ENCODE measurements at places on chromosomes 16 and 17. TPM values are rescaled to one million over a fixed set of nuclear protein-coding genes. Genes with fewer than 3 reads are reported as not detected.
A peak's percentile ranks its signal among the peaks of the same experiment; 100 is the strongest.

Gene SEC14L5
- not detected for polyA plus RNA-seq

Gene PIPOX
- polyA plus RNA-seq = 0.40 TPM

Gene MT1H
- not detected for polyA plus RNA-seq

Gene SBK1
- polyA plus RNA-seq = not detected

DNA sequence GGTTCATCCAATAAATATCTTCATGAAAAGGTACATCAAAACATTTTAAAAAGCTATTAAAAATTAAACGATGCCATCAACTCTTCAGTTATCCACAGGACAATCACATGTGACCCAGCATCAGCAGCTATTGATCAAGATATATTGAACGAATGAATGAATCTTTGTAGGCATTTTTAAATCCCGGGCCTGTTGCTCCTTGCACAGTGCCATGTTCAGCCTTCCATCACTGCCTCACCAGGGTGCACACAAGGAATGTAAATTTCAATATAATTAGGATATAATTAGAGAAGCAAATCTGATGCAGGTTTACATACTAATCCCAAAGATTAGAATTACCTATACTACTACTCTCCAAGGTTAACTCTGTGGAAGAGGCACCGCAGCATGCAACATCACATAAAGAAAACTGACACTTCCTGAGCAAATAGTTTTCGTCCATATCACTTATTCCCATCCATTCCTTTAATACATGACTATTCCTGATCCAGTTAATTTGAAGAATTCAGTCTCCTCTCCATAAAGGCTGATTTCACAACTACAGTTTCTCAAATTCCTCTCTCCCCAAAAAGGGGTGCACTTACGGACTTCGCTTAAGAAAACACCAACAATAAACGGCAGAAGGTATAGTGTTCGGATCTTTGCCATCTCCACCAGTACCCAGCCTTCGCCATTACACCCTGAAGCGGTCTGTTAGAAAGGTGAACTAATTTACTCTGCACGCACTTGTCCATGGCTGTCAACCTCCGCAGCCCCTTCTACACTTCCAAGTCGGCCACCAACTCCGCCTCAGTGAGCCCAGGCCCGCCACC lies 938 bp downstream of the NCOR1 start:
- no peak for DNase-seq

DNA sequence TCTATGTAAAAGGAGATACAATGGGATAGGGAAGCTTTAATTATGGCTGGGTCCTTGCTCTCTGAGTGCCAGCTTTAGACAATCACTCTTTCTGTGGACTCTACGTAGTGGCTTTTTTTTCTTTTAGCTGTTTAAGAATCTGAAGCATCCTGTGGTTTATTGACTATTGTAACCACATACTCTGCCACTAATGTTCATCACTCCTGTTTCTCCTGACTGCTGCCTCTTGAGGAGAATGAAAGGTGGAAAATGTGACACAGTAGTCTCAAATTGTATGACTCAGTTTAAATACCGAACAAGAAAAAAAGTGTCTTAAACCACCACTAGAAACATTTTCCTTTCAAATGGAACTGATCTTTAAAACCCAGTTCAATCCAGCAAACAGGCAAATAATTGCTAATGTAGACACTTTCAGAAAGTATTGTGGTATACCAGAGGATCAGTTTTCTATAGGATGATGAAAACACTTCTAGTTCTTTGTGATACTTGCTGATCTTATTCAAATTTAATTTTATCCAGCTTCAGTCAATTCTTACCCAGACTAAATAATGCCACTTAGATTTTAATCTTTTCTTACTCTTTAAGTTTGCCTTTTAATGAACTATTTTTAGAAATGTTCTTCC lies 302.7 kb upstream of the PMFBP1 start:
- DNase-seq = peak; percentile 61

DNA sequence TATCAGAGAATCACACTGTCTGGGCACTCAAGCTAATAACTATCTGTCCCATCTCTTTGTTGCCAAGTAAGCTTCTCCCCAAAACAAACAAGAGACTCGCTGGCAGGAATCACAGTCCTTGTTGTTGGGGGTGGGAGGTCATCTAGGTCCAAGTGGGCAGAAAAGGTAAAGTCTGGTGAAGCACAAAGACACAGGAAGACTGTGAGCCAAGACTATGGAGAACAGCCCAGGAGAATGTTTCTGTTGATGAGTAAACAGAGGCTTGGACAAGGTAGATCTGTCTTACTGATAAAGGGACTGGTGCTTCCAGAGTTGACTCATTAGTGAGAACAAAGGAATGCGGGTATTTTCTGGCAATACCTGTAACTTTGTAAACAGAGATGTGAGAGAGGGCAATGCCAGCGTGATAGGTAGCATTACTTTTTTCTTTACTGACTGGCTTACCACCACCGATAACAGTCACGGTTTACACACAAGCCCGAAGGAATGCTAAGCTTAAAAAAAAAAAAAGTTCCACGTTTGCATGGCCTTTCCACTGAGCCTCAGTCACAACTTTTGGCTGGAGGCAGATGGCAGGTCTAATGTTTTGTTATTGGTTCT lies 11.5 kb upstream of the MMD start:
- DNase-seq = no peak

- DNase-seq = no peak
These were observed 5.7 kb upstream of the SNAI3 start for GRCh38 chr16:88691924-88692560.

DNA sequence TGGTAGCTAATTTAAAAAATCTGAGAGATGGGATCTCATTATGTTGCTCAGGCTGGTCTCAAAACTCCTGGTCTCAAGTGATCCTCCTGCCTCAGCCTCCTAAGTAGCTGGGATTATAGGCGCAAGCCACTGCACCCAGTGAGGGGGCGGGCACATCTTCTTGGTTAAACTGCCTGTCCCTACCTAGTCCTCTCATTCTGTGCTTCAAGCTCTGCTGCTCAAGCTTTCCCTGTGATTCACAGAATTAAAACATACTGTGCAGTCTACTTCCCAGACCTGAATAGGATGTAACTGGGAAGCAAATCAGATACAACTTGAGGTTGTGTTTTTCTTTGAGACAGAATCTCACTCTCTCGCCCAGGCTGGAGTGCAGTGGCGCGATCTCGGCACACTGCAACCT lies 2.3 kb downstream of the MRPL38 start:
- no peak for DNase-seq

GRCh38 chr16:78368121-78369102 lies 269.0 kb downstream of the WWOX start:
- no peak for DNase-seq

DNA sequence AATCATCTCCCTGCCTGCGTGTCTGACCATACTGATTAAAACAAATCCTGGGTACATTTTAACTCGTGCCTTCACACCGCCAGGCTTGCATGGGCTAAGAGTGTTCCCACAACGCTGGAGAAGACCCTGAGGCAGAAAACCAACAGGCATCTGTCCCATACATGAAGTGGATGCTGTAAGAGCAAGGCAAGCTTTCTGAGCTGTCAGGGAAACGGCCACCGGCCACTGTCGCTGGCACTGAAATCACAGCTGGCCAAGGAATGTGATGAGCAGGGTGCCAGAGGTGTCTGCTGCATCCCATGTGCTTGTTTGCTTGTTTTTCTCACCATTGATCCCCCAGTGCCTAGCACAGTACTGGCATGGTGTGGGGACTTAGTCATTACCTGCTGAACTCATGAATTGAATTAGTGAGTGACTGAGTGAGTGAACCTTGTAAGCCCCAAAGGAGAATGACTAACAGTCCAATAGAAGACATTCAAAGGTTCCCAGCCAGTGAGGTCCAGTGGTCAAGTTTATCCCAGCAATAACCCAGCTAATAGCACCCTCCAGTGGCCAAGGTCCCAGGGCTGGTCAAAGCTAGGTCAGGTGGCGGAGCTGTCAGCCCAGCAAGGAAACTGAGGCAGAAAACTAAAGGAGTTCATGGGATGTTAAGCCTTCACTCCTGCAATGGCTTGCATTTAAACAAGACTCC lies 92.7 kb upstream of the CDH5 start:
- no peak for DNase-seq

DNA sequence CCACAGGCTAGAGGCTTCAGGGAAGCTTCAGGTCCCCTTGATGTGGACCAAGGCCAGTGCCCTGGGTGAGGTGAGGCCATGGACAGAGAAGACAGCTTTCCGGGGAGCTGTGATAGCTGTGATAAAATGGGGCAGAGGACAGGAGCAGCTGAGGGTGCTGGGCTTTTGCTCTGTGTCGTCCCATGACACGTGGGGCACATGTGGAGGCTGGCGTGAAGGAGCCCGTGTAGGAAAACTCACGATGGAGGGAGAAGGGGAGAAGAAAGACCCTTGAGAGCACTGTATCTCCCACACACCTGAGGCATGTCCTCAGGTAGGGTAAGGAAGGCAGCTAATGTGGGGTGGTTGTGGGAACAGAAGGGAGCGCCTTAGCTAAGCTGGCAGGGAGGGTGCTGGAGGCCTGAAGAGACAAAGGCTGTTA lies 21.3 kb downstream of the B9D1 start:
- no peak for DNase-seq

- no peak for DNase-seq
These were observed 55.8 kb downstream of the MYH13 start for GRCh38 chr17:10316801-10317542.

- no peak for DNase-seq
These were observed 1424.4 kb downstream of the CDH8 start for GRCh38 chr16:60611844-60612243.

- DNase-seq = no peak
These were observed 18.3 kb downstream of the NUP93 start for GRCh38 chr16:56748191-56748590.
